ENCODE measurements at places on chromosomes 2 and 18.

- no peak for DNase-seq
Observed at GRCh38 chr2:98580656-98581284, 27.5 kb downstream of the COA5 start.

- no peak for DNase-seq
Observed at GRCh38 chr2:28068088-28068487, 177.6 kb downstream of the BABAM2 start.

DNA sequence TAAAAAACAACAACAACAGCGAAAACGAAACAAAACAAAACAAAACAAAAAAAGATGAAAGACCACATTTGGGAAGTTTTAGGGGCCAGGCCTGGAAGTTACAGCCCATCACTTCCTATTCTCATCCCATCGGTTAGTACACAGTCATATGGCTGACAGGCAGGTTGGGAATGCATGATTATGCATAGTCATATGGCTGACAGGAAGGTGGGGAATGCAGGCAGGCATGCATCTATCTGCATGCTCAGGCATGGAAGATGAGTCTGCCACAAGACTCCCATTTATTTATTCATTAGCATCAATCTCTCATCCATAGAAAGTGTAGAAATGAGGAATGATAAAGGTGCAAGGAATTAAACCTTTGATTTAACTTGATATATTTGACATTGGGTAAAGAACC, 325.3 kb upstream of the MEX3C start:
- DNase-seq = no peak

- DNase-seq = no peak
Observed at GRCh38 chr2:64586883-64587481, 62.9 kb downstream of the AFTPH start.

GRCh38 chr2:157414050-157414449, 29.8 kb downstream of the CYTIP start:
- DNase-seq = no peak

- no peak for DNase-seq
Observed at GRCh38 chr2:181046833-181047232, 66.4 kb downstream of the UBE2E3 start.
